H9 (cell line): ENCODE measurements at places on chromosomes 2 and 18.

- DNase-seq, result peak; percentile 42
Observed at GRCh38 chr2:48419884-48420511, 110.0 kb upstream of the STON1 start.

DNA sequence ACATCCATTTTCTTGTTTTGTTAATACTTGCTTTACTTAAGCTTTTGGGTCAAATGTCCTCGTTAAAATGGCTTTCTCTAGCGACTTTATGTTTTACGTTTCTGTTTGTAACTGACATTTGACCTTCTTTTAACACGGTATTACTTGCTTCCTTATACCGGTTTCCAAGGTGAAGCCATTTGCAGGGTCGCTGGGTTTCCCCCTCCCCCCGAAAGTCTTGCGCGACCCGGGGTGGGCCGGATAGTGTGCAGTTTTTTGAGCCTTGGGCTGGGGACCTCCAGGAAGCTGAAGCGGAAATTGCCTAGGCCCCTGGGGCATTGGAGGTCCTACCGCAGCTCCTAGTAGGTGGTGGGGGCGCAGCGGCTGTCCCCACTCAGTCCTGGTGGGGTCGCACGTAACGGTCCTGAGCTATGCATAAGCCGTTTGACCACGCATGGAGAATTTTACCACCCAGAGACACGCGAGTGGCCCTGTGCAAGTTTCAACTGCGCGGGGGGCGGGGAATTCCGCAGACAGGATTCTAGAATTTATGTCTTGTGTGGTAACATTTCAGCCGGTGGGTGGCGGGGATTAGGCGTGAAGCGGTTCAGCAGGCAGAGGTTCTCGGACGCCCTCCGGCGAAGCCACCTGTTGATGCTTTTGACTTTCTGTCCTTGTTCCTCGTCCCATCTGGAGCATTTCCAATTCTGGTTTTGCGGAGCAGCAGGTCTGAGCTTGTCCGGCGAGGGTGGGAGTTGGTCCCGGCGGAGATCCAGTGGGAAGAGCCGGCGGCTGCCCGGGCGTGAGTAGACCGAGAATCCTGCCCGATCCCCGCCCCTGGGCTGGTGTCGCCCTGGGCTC lies 2.4 kb downstream of the CFLAR start:
- peak; percentile 81 for DNase-seq

- no peak for DNase-seq
Observed at GRCh38 chr2:172726172-172726735, 9.4 kb upstream of the RAPGEF4 start.

GRCh38 chr2:122112216-122113005 lies 357.0 kb downstream of the TSN start:
- no peak for DNase-seq

- no peak for DNase-seq
Observed at GRCh38 chr2:200604571-200605255, 18.9 kb downstream of the AOX1 start.

- no peak for DNase-seq
Observed at GRCh38 chr2:221914334-221914880, 342.3 kb upstream of the EPHA4 start.

GRCh38 chr18:35826477-35826876 lies 146.0 kb upstream of the RMP24 start:
- no peak for DNase-seq

DNA sequence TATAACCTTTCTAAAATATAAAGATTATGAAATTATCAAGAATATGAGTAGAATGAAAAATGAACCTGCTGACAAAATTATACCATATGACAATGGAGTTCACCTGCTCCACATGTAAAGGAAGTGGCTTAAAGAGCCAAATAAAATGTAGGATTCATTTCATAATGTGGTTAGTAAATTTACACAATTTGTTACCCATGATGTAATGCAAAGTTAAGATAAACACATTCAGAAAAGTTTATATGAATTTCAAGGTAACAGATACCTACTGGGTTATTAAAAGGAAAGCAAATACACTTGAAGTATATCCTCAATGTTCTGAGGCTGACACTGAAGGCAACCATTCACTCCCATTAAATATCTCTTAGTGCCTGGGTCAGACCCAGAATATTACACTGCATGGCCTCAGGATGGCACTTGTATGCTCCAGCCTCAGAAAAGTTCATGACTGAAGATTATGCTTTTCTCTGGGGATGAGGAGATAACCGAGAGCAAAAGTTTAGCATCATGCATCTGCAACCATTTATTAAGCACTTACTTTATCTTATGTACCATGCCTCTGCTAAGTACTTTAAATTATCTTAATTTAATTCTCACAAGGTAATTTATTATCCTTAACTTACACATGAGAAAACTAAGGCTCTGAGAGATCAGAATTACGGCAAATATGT lies 6.2 kb downstream of the STRN start:
- DNase-seq, result no peak

- no peak for DNase-seq
Observed at GRCh38 chr2:187475499-187476248, 27.6 kb upstream of the CALCRL start.

GRCh38 chr2:117921520-117921919 lies 92.3 kb downstream of the CCDC93 start:
- no peak for DNase-seq

GRCh38 chr2:101710471-101711318 lies 13.2 kb downstream of the MAP4K4 start:
- no peak for DNase-seq

- no peak for DNase-seq
Observed at GRCh38 chr18:21459706-21460286, 140.7 kb downstream of the ESCO1 start.
